ENCODE measurements at places on chromosomes 6 and 20. TPM values are rescaled to one million over a fixed set of nuclear protein-coding genes. Genes with fewer than 3 reads are reported as not detected.

Gene PRSS16
- 1.7 TPM for total RNA-seq

GRCh38 chr6:156905801-156906200 lies 128.6 kb downstream of the ARID1B start:
- DNase-seq: no peak

- DNase-seq: peak; percentile 72
Measured at GRCh38 chr20:25324412-25324811, 66.2 kb downstream of the ABHD12 start.

Gene IL20RA
- total RNA-seq: 5.0 TPM

DNA sequence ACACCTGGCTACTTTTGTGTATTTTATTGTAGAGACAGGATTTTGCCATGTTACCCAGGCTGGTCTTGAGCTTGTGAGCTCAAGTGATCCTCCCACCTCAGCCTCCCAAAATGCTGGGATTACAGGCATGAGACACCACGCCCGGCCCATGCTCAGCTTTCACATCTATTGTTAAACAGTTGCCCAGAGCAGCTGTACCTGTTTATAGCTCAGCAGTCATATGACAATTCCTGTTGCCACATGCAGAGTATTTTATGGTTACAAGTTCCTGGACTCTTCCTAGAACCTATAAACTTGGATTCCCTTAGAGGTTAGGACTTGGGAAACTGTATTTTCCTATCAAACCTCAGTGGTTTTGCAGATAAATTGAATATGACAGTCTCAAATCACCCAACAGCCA lies 188.3 kb upstream of the KCNG1 start:
- no peak for DNase-seq

DNA sequence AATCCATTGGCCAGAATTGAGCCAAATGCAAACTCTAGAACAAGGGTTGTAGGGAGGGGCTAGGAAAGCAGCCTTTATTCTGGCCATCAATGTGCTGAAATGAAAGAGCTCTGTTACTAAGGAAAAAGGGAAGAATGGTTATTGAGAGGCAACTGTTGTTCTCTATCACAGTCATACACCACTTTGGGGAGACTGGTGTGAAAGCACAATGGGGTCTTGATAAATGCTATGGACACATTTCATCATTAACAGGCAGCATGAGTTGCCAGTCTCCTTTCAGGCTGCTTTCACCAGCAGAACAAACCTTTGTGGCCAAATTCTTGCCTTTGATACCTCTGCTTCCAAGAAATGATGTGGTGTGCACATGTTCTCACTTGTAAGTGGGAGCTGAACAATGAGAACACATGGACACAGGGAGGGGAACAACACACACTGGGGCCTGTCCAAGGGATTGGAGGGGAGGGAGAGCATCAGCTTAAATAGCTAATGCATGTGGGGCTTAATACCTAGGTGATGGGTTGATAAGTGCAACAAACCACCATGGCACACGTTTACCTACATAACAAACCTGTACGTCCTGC lies 86.2 kb downstream of the CDS2 start:
- no peak for DNase-seq

Gene PPIL4
- 14.6 TPM for total RNA-seq

GRCh38 chr6:90107771-90108282 lies 188.8 kb downstream of the BACH2 start:
- DNase-seq: no peak

DNA sequence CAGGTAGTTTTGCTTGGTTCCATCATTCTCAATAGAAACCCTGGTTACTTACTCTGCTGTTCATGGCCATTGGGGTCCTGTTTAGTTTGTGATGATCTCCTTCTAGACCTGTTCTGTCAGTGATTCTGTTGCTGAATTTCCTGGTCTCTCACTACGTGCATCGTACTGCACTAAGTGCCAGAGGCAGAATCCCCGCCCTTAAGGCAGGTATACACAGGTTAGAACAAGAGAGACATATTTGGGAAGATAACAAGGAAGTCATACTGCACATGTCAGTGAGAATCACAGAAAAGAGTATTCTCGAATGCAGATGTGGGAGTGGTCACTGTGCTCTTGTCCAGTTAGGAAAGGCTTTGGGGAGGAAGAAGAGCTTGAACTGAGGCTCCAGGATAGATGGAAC lies 148.1 kb upstream of the MYLIP start:
- DNase-seq: no peak

DNA sequence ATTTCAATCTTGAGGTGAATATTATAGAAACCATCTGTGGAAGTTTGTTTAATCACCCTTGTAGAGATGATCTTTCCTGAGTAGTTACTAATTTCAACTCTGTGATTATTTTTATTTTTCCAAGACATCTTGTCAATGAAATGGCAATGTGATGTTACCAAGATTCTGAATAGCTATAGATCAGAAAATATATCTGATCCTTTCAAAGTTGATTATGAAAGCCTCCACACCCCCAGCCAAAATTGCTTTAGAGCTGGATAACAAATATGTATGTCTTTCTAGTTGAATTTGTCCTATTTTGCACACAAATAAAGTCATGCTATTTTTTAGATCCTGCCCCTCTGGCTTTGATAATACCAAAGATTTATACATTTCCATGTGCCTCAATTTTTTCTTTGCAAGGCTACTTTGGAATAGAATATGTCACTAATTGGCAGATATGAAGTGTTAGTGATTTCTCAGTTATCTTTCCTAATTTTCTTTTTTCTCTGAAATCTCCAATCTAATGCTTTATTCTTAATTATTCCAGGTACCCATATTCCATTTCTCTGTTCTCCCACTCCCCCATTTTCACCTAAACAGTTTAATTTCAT lies 5.0 kb downstream of the SIM1 start:
- DNase-seq: no peak

Gene MICA
- total RNA-seq: 15.1 TPM
